ENCODE measurements at places on chromosomes 11 and 22.

- DNase-seq, result no peak
Observed at GRCh38 chr11:86669424-86669823, 3.0 kb downstream of the ME3 start.

- no peak for DNase-seq
Observed at GRCh38 chr11:106594751-106595351, 423.4 kb downstream of the GUCY1A2 start.

DNA sequence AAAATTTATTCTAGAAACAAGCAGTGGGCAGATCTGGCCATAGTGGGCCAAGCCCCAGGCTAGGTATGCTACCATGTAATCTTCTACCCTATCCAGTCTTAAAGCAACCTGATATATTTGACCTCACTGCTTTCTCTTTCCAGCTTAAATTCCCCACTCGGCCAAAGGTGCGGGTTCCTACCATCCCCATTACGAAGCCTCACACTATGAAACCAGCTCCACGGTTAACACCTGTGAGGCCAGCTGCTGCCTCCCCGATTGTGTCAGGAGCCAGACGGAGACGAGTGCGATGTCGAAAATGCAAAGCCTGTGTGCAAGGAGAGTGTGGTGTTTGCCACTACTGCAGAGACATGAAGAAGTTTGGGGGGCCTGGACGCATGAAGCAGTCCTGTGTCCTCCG is 21.2 kb upstream of the GRK2 start:
- no peak for DNase-seq

GRCh38 chr11:78925387-78925786 is 350.7 kb upstream of the NARS2 start:
- DNase-seq, result no peak

- DNase-seq, result no peak
Observed at GRCh38 chr11:32529994-32530588, 53.5 kb upstream of the EIF3M start.

DNA sequence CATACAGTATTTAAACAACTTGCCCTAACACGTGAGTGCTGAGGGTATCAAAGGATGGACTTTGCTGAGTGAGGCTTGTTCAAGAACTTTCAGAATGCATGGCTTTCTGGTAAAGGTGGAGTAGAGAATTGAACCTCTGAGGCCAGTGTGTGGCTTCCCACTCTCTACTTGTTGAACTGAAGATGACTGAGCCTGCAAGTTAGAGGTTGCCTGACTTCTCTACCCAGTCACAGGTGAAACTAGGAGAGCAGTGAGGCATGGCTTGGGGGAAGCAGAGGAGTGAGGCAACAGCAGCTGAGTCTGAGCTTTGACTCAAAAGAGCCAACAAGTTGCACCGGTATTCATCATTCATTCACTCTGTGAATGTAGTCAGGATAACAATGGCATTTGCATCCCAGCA is 256.4 kb upstream of the SESN3 start:
- DNase-seq, result peak; percentile 12

DNA sequence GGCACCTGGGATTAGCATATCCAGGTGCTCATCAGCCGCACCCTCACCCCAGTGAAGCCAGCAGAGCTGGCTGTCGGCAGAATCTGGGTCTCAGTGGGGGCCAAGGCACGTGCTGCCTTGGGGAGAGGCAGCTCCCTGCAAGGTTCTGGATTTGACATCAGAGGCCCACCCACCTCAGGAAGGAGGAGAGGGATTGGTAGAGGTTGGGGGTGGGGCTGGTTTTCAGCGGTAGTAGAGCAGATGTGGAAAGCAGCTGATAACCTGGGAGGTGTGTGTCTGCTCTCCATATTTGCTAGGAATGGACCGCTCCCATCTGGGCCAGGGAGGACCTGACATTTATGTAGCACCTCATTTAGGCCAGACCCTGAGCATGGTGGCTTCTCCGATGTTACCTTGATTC is 147.5 kb downstream of the GRIK4 start:
- no peak for DNase-seq

DNA sequence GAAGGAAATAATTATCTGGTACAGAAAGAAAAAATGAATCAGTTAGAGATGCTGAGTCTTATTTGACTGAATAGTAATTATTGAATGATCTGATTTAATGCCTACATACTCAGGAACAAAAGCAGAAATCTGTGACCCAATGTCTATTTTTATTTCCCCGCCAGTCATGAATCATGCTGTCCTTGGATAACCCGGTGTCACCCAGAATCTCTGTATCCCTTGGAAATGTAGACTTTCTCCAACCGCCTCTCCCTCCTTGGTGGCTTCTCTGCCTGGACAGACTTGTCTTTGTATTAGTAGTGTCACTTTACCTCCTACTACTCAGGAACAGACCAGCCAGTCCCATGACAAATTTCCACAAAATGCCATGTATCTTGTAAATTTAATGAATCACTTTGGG is 173.3 kb upstream of the PDGFD start:
- DNase-seq, result peak; percentile 1

GRCh38 chr11:58334708-58335107 is 24.2 kb downstream of the OR5B17 start:
- DNase-seq, result peak; percentile 67

DNA sequence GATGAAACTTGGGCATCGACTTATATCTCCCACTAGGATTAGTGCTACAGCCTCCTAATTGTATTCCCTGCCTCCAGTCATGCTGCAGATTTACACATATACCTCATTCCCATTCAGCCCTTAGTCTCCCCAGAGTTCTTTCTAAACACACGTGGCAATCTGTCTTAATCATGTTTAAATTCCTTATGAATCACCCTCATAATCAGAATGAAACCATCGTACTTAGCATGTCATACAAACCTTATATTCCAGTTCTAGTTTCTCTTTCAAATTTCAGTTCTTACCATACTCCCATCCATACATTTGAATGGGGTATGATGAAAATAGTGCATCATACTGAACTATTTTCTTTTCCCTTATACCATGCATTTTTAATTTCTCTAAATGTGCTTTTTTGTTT is 6.0 kb upstream of the OR10A2 start:
- no peak for DNase-seq

DNA sequence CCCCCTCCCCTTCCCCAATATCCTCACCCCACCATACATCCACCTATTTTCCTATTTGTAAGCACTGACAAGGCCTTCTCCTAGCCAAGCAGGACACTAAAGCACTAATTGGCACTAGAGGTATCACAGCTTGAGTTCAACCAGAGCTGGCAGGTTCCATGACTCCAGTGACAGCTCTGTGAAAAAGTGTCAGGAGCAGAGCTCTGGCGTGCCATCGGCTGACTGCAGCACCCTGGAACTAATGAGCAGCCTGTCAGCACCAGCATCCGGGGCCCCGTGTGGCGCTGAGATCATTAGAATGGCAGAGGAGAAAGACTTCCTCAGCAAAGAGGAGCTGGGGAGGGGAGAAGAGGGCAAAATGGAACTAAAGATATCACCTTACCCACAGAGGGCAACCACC is 847.4 kb downstream of the NTM start:
- no peak for DNase-seq

GRCh38 chr11:109772892-109773291 is 320.3 kb upstream of the ZC3H12C start:
- no peak for DNase-seq

GRCh38 chr11:128530118-128531074 is 57.0 kb downstream of the ETS1 start:
- peak; percentile 96 for DNase-seq

GRCh38 chr11:60625262-60625661 is 74.2 kb upstream of the MS4A8 start:
- peak; percentile 34 for DNase-seq

- DNase-seq, result peak; percentile 76
Observed at GRCh38 chr11:110148775-110149744, 55.9 kb downstream of the ZC3H12C start.

- no peak for DNase-seq
Observed at GRCh38 chr22:31020334-31020733, 51.3 kb downstream of the TUG1 start.

- DNase-seq, result peak; percentile 9
Observed at GRCh38 chr11:78737891-78738290, 163.2 kb upstream of the NARS2 start.

GRCh38 chr22:38110863-38111852 is 674 bp upstream of the BAIAP2L2 start:
- no peak for DNase-seq

GRCh38 chr11:10208131-10208575 is 85.9 kb downstream of the SBF2 start:
- DNase-seq, result peak; percentile 50

DNA sequence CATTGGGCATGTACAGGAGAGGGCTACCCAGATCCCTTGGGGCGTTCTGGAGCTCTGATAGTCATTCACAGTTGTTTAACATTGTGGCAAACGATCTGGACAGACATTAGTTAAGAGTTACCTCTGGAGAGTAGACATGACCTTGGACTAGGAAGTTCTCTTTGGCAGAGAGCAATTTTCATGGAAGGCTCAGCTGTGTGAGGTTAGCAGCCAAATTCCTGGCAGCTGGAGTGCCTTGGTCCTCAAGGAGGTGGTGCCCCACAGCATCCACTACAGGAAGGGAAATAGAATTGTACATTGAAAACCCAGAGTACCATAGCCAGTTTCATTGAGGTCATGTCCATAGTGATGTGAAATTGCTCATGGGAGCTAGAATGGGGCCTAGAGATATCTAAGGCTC is 82.8 kb downstream of the BLID start:
- no peak for DNase-seq

DNA sequence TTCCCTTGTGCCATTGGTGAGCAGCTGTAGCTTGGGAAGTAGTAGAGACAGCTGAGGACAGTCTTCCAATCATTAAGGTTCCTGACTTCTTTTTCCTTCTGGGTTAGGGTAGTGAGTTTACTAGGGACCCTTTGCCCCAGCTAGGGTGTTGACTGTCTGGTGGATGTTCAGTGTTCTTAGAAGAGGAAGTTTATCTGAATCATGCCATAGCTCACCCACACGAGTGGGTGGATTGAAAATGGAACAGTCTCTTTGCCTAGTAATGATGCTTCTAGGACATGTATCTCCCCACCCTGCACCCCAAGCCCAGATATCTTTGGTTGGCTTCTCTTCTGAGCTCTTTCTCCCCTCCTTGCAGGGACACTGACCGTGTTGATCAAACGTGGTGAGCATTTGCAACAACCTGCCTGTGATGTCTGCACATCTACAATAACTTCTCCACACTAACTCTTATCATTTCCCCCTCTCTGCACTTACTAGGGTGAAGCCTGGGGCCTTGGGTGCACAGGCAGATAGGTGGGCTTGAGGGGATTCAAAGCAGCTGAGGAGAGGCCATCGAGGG is 57.1 kb upstream of the HORMAD2 start:
- DNase-seq, result no peak

DNA sequence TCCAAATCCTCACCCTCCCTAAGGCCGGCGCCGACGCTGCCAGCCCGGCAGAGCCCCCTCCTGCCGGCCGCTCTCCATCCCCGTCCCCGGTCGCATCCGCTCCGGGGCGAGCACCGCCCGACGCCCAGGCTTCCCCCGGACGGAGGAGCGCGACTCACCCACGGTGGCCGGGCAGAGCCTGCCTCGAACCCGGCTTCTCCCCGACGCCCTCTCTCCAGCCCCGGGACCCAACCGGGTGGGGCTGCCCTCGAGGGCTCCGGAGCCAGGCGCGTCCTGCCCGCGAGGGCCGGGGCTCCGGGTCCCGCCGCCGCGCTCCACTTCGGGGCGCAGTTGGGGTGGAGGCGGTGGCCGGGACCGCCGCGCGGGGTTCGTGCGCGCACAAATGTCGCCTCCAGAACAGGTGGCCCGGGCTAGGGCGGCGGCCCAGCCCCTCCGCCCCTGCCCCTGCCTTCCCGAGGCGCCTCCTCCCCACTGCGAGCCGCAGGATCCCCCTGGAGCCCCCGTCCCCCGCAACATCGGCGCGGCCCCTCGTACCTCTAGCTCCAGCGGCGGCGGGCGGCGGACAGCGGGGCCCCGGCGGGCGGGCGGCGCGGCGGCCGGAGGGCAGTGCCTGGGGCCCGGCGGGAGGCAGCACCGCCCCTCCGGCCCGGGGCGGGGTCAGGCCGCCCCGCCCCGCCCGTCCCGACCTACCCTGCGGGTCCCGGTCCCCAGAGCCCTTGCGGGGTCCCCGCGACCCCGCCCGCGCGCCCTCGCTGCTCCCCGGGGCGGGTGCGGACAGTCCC is at the start of gene A4GALT:
Gene A4GALT, minus strand, starts transcription at position 608 of the 782 bp plus-strand sequence. CDS start 26,919 bp downstream, outside the sequence.
- DNase-seq, result no peak

DNA sequence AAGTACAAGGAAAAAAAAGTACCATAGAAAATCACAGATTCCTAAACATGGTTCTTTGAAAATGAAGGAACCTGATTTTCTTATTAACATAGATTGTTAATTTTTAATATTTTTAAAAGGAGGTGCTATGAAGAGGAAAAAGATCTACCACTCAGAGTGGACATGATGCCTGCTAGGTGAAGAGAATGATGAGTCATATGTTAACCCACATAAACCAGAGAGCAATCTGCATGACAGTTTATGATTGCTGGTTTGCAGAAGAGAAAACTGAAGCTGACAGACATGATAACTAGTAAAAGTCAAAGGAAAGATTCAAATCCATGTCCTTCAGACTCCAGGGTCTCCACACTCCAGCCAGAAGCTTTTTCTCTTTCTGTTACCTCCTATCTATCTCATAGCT is 1231.7 kb downstream of the LRRC4C start:
- no peak for DNase-seq

DNA sequence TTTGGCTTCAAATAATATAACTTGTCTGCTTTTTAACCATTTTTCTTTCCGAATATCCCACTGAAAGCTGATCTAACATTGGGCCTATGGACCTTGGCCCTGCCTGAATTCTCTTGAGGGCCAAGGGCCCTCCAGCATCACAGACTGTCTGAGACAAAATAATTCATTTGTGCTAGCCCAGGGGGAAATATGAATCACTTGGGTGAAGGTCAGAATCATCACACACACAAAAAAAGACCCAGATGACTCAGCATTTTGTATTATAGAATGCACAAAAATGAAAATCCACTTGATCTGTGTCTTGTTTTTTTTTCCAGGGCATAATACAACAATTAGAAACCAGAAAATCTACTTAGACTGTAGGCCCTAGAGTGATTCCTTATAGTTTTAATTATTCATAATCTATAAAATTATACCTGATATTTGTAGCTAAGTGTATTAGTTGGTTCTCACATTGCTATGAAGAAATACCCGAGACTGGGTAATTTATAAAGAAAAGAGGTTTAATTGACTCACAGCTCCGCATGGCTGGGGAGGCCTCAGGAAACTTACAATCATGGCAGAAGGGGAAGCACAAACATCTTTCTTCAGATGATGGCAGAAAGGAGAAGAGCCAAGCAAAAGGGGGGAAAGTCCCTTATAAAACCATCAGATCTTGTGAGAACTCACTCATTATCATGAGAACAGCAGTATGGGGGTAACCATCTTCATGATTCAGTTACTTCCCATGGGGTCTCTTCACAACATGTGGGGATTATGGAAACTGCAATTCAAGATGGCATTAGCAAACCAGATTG is 15.6 kb upstream of the RDX start:
- peak; percentile 63 for DNase-seq

Data from fibroblast of skin of right biceps (primary cell).